ENCODE measurements at places on chromosomes 2 and 18.

- no peak for DNase-seq
These were observed 3.9 kb downstream of the CTLA4 start for GRCh38 chr2:203871371-203871983.

DNA sequence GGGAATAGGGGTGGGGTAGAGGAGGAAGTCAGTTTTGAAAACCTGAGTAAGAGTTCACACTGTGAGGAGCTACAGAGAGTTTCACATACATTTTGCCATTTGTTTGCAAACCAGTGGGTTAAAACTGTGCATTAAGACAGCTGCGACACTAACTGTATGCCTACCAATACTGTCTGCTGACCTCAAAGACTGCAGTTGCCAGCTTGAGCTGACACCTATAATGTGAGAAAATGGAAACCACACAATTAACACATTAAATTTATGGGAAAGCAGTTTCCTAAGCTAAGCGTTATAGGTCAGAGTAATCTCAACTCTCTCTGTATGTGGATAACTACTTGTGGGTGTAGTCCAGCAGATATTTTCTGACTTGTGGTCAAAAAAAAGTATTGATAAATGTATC, 756.6 kb upstream of the GCFC2 start:
- DNase-seq = no peak

GRCh38 chr2:205660521-205661124, 21.7 kb upstream of the NRP2 start:
- no peak for DNase-seq

GRCh38 chr2:193584522-193584938, 1389.8 kb upstream of the TMEFF2 start:
- DNase-seq = no peak

DNA sequence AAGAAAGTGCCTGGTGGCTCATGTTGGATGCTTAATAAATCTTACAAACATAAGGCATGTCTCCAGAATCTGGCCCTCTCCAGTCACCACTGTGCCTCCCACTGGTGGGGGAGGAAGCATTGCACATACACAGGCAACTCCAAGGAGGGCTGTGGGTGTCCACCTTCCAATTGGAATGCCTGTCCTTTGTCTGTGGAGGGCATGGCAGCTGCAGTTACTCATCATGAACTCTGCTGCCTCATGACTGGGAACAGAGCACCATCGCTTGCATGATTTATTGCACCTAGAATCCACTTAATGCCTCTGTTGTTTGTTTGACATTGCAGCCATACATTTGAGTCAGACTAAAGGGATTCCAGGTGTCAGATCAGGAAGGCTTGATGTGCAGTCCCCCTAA, 278.9 kb downstream of the PRKCE start:
- DNase-seq = no peak

DNA sequence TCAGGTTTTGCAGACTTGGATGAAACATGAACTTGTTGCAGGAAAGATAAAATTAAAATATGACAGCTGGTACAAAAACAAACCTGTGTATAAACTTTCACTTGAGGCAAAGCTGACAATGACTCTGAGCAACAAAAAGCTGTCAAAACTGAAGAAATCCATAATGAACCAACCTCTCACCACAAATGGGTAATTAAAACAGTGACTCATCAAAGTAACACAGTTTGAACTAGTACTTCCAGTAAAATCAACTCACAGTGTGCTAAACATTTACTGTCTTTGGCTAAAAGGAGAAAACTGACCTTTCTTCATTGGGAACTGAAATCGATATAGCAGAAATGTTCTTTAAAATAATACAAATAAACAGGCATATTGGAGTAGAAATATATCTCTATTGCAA, 209.7 kb downstream of the WDPCP start:
- DNase-seq = no peak

- DNase-seq = no peak
These were observed 33.1 kb upstream of the TTC39C start for GRCh38 chr18:23981369-23981980.

DNA sequence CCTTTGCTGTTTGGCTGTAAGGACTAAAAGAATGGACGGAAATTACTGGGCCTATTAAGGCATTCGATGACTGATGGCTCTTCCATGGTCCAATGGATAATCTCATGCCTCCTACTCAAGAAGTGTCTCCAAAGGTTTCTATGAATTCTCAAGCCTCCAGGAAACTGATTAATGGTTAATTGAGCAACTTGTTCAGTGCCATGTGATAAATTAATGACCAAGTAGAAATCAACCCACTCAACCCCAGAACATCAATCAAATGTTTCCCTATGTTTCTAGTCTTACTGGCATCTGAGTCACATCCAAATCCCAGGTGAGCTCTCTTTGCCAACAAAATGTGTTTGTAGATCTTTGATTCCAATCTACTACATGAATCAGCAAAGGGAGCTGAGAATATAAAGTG, 103.6 kb downstream of the NXPH2 start:
- DNase-seq = no peak

GRCh38 chr2:223270548-223270947, 218.6 kb downstream of the KCNE4 start:
- DNase-seq = no peak

All from NCI-H2171 (cell line).